Chondrocyte (in vitro differentiated cells): ENCODE measurements at places on chromosomes 2 and 18. TPM values are rescaled to one million over a fixed set of nuclear protein-coding genes. Genes with fewer than 3 reads are reported as not detected.

AMER3 gene
- not detected in 3 replicates for total RNA-seq

EHBP1 gene
- total RNA-seq: 44.8 to 54.9 TPM (median 48.6 TPM) in 3 replicates

PLB1 gene
- total RNA-seq: 4.4 to 8.2 TPM (median 5.8 TPM) in 3 replicates

TTL gene
- total RNA-seq: 67.9 to 82.6 TPM (median 68.8 TPM) in 3 replicates

PSD4 gene
- total RNA-seq: 5.2 to 5.5 TPM (median 5.2 TPM) in 3 replicates

DPYSL5 gene
- total RNA-seq: 0.25 to 0.44 TPM (median 0.26 TPM) in 3 replicates

TIGD1 gene
- total RNA-seq: 3.2 to 6.7 TPM (median 3.3 TPM) in 3 replicates

LYG2 gene
- total RNA-seq: not detected in 3 replicates

NCKAP5 gene
- 0.51 to 1.9 TPM (median 0.87 TPM) in 3 replicates for total RNA-seq

LAMA3 gene
- total RNA-seq: 1.6 to 2.8 TPM (median 1.9 TPM) in 3 replicates

TCF23 gene
- total RNA-seq: not detected in 3 replicates

ATIC gene
- 77.0 to 109 TPM (median 77.7 TPM) in 3 replicates for total RNA-seq

LIMS4 gene
- total RNA-seq: 2.2 to 4.2 TPM (median 3.3 TPM) in 3 replicates

DNA sequence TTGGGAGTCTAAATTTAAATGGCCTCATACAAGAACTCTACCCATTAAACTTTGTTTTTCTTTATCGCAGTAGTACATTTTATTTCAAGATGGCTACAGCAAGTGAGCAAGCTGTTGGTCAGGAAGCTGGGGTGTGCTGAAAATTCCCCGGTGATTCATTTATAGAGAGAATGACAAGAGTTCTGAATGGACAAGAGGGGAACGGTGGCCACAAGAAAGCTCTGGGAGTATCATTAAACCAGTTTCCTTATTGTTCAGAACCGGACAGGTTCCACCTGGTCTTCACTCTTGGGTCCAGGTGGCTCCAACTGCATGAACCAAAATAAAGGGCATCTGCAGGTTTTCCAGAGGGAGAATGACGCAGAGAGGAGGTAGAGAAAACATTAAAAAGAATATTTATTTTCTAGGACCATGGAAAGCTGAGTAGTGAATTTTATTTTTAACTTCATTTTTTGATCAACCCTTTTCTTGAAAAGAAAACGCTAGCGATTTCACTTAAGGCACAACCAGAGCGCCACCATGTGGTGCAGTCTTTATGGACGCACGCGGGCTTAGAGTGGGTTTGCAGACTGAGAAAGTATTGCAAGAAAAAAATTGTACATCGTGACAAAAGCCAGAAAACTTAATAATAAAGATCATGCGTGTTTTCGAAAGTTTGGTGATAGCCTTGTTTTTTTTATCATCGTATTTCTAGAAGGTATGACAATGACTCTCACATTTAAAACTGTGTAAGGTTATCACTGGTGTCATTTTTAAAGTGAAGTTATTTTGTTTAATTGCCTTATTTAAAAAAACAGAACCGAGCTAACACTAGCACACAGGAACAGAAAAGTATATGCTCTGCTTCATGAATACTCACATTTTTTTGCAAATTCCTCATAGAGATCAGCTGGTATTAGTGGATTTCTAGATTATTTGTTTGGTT lies 97.9 kb upstream of the NOL4 start:
- H3K36me3 ChIP-seq: peaks cover 5% of the 10 kb centered on the region
- no peaks in the 10 kb centered on the region for H3K27me3 ChIP-seq
- H3K27ac ChIP-seq: no peak overlapping the region
- DNase-seq: no peak

GRCh38 chr2:23545396-23545795 lies 160.4 kb downstream of the KLHL29 start:
- H3K27me3 ChIP-seq: peaks cover 13% of the 10 kb centered on the region
- no peak for DNase-seq
- no peak overlapping the region for H3K4me3 ChIP-seq
- no peak overlapping the region for H3K27ac ChIP-seq

DNA sequence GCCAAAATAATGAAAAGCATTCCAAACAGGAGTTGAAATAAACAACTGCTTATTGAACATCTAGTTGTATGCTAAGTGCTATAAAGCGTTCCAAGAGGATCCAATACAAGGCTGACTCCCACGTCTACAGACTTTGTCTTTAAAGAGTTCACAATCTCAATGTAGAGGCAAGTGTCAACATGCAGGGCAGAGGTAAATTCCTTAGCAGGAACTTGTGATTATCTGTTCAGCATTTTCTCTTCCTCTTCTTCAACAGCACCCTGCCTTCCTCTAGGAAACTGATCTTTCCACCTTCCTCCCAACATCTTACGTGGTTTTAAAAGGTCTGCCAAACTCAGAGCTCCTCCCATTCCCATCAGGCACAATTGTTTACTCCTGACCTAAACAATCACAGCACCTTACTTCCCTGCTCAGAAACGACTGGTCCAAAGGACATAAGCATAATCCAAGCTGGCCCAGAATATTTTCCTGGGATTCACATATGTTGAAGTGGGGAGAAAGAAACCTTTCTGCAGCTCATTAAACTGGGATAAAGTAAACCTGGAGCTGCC lies 83.9 kb downstream of the ITSN2 start:
- H3K4me1 ChIP-seq: no peaks in the 10 kb centered on the region
- H3K27me3 ChIP-seq: no peaks in the 10 kb centered on the region
- no peak overlapping the region for H3K4me3 ChIP-seq
- DNase-seq: no peak
- no peak overlapping the region for H3K27ac ChIP-seq
- peaks cover 9% of the 10 kb centered on the region for H3K36me3 ChIP-seq

DNA sequence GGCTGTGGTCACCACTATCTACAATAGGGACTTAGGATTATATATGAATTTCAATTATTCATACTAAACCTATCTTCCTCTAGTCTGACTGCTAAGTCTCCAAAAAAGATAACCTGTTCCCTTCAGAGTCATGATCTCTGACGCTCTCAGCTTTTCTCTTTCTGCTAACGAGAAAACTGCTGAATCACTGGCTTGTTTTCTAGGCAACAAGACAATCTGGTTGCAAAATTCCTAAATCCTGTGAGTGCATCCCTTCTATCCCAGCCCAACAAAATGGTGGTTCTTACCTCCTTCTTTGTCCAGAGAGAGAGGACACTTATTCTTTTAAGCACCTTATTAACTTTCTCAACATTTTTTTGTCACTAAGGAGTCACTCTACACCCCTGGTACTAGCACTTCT lies 312.3 kb upstream of the PKDCC start:
- no peaks in the 10 kb centered on the region for H3K36me3 ChIP-seq
- no peaks in the 10 kb centered on the region for H3K4me1 ChIP-seq
- H3K4me3 ChIP-seq: no peak overlapping the region
- no peak overlapping the region for H3K27ac ChIP-seq

DNA sequence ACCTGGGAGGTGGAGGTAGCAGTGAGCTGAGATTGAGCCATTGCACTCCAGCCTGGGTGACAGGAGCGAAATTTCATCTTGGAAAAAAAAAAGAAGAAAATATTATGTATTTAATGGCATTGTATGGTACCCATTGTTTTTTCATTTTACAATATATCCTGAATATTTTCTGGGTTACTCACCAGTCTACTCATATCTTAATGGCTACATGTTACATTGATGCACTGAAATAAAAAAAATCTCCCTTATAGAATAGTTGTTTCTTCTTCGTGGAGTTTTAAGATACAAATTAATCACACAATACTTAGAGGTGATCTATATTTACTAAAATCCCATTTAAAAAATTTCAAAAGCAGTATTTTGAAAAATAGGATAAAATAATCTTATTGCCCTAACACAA lies 66.3 kb upstream of the XPO1 start:
- H3K27me3 ChIP-seq: no peaks in the 10 kb centered on the region
- H3K27ac ChIP-seq: no peak overlapping the region
- no peak for DNase-seq
- H3K36me3 ChIP-seq: no peaks in the 10 kb centered on the region
- no peak overlapping the region for H3K4me3 ChIP-seq

GRCh38 chr2:235841863-235842262 lies 326.3 kb downstream of the GBX2 start:
- no peak overlapping the region for H3K4me3 ChIP-seq
- no peaks in the 10 kb centered on the region for H3K27me3 ChIP-seq
- no peak for DNase-seq
- H3K36me3 ChIP-seq: peaks cover 7% of the 10 kb centered on the region
- H3K27ac ChIP-seq: no peak overlapping the region

GRCh38 chr2:181573140-181573736 lies 83.7 kb downstream of the CERKL start:
- no peak overlapping the region for H3K27ac ChIP-seq
- H3K27me3 ChIP-seq: no peaks in the 10 kb centered on the region
- H3K36me3 ChIP-seq: no peaks in the 10 kb centered on the region
- DNase-seq: no peak
- no peaks in the 10 kb centered on the region for H3K4me1 ChIP-seq

DNA sequence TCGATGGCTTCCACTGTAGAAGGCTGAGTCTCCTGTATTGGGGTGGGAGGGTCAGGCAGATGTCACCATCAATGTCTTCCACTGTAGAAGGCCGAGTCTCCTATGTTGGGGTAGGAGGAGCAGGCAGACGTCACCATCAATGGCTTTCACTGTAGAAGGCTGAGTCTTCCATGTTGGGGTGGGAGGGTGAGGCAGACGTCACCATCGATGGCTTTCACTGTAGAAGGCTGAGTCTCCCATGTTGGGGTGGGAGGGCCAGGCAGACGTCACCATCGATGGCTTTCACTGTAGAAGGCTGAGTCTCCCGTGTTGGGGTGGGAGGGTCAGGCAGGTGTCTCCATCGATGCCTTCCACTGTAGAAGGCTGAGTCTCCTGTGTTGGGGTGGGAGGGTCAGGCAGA lies 117.5 kb upstream of the TPO start:
- no peak for DNase-seq
- no peak overlapping the region for H3K27ac ChIP-seq
- H3K36me3 ChIP-seq: no peaks in the 10 kb centered on the region
- no peak overlapping the region for H3K4me3 ChIP-seq

- no peak overlapping the region for H3K27ac ChIP-seq
- DNase-seq: no peak
- peaks cover 20% of the 10 kb centered on the region for H3K4me1 ChIP-seq
- H3K36me3 ChIP-seq: peaks cover 8% of the 10 kb centered on the region
- no peaks in the 10 kb centered on the region for H3K27me3 ChIP-seq
These were observed 5.5 kb downstream of the NHEJ1 start for GRCh38 chr2:219155054-219155644.

- H3K4me1 ChIP-seq: no peaks in the 10 kb centered on the region
- H3K4me3 ChIP-seq: no peak overlapping the region
- no peaks in the 10 kb centered on the region for H3K27me3 ChIP-seq
- H3K36me3 ChIP-seq: peaks cover 26% of the 10 kb centered on the region
These were observed 12.4 kb downstream of the PCYOX1 start for GRCh38 chr2:70270323-70270722.

DNA sequence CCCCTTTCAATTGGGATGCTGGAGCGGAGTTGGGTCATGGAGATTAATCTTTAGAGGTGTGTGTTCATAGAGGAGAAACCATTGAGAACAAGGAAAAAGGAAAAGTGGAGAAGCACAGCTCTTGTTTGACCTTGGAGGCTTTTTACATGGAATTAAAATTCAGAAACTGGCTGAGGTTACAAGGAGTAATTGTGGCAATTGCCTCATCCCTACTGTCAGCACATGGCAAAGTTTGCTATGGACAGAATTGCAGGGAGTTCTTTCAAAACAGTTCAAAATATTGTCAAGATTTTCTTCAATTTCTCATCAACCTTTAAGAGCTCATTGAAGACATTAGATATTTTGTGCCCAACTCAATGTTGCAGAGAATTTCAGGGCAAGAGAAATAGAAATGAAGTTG lies 232.7 kb downstream of the SLC8A1 start:
- H3K27me3 ChIP-seq: no peaks in the 10 kb centered on the region
- peaks cover 45% of the 10 kb centered on the region for H3K4me1 ChIP-seq
- no peak overlapping the region for H3K4me3 ChIP-seq
- peaks cover 12% of the 10 kb centered on the region for H3K36me3 ChIP-seq

- DNase-seq: no peak
- no peak overlapping the region for H3K27ac ChIP-seq
- H3K36me3 ChIP-seq: peaks cover 4% of the 10 kb centered on the region
- H3K27me3 ChIP-seq: no peaks in the 10 kb centered on the region
- peaks cover 8% of the 10 kb centered on the region for H3K4me1 ChIP-seq
These were observed 524.8 kb upstream of the DSEL start for GRCh38 chr18:68041327-68041726.

- H3K27me3 ChIP-seq: peaks cover 4% of the 10 kb centered on the region
- H3K36me3 ChIP-seq: no peaks in the 10 kb centered on the region
- DNase-seq: no peak
- H3K4me3 ChIP-seq: no peak overlapping the region
These were observed 1303.1 kb upstream of the DDX18 start for GRCh38 chr2:116511426-116511825.

- H3K4me3 ChIP-seq: no peak overlapping the region
- peaks cover 37% of the 10 kb centered on the region for H3K4me1 ChIP-seq
- no peak for DNase-seq
- H3K36me3 ChIP-seq: no peaks in the 10 kb centered on the region
- no peak overlapping the region for H3K27ac ChIP-seq
- H3K27me3 ChIP-seq: no peaks in the 10 kb centered on the region
These were observed 25.2 kb downstream of the IFIH1 start for GRCh38 chr2:162293122-162293786.

GRCh38 chr2:207993151-207993763 lies 32.1 kb downstream of the PLEKHM3 start:
- H3K36me3 ChIP-seq: no peaks in the 10 kb centered on the region
- no peaks in the 10 kb centered on the region for H3K27me3 ChIP-seq
- no peak overlapping the region for H3K27ac ChIP-seq

DNA sequence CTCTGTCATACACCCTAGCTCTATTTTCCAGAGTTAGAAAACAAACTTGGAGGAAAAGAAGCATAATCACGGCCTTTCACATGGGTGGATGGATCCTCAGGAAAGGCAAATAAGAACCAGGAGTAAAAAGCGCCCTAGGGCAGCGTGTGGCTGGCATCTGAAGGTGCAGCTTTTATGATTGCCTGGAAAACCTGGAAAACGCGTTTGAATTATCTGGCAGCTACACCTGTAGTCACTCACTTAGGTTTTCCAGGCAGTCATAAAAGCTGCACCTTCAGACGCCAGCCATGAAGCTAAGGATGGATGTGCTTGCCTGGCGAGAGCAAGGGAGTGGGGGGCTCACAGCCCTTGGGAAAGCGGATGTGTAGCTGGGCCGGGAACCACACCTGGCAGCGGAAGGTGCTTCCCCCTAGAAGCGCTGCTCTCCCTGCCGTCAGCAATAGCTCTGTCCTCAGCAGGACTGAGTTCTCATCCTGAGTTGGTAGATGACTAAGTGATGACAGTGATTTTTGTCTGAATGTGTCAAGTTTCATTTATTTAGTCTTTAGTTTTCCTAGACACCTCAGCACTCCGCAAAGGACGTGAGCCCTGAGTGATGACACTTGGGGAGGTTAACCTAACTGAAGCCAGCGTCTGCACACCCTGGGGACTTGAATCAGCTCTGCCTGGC lies 82.0 kb downstream of the DCDC2C start:
- H3K27me3 ChIP-seq: no peaks in the 10 kb centered on the region
- no peak for DNase-seq
- H3K36me3 ChIP-seq: no peaks in the 10 kb centered on the region

GRCh38 chr2:130251873-130252620 lies 53.8 kb upstream of the TUBA3E start:
- DNase-seq: no peak
- peaks cover 28% of the 10 kb centered on the region for H3K27me3 ChIP-seq
- H3K4me1 ChIP-seq: no peaks in the 10 kb centered on the region
- H3K36me3 ChIP-seq: no peaks in the 10 kb centered on the region
- H3K4me3 ChIP-seq: no peak overlapping the region
- H3K27ac ChIP-seq: no peak overlapping the region
